ENCODE measurements at places on chromosomes 2 and 18.
A peak's percentile ranks its signal among the peaks of the same experiment; 100 is the strongest.

- no peak for DNase-seq
Observed at GRCh38 chr2:152432206-152432653, 97.3 kb downstream of the FMNL2 start.

GRCh38 chr18:35355140-35355618, 11.0 kb upstream of the ZNF24 start:
- DNase-seq, result peak; percentile 63

GRCh38 chr2:200367155-200367554, 60.7 kb downstream of the SPATS2L start:
- no peak for DNase-seq

GRCh38 chr2:238162846-238163441, 4.2 kb downstream of the ERFE start:
- no peak for DNase-seq

DNA sequence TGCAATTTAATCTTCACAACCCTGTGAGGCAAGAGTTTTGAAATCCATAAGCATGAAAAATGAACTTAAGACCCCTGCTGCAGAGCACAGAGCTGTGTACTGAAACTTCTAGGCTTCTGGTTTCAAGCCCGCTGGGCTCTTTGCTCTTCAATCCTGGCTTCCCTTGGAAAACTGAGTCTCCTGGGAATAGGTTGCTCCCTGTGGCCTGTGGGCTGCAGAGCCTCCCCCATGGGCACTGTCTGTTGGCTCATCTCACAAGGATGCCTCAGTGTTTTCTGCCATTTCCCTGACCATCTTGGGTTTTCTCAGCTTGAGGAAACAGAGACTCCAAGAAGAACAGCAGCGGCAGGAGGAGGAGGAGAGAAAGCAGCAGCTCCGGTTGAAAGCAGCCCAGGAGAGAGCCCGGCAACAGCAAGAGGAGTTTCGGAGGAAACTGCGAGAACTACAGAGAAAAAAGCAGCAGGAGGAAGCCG, 44.5 kb downstream of the SUMO1 start:
- DNase-seq, result no peak

DNA sequence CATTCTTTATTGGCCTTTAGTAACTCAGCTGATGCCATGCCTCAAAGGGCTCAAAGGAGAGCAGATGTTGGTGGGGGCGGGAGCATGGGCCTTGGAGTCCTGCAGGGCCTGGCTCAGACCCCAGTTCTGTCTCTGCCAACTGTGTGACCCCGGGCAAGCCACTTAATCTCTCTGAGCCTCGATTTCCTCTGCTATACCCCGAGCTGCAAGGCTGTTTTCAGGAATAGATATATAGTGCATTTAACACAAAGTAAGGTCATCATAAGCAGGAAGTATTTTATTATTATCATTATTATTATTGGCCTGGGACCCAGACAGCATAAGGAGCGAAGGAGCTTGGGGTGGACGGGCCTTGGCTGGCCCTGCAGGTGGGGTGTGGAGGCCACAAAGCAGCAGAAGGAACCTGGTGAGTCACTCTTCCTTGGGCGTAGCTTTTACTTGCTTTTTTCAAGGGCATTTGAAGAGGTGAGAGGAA, 162.7 kb downstream of the INHBB start:
- no peak for DNase-seq

DNA sequence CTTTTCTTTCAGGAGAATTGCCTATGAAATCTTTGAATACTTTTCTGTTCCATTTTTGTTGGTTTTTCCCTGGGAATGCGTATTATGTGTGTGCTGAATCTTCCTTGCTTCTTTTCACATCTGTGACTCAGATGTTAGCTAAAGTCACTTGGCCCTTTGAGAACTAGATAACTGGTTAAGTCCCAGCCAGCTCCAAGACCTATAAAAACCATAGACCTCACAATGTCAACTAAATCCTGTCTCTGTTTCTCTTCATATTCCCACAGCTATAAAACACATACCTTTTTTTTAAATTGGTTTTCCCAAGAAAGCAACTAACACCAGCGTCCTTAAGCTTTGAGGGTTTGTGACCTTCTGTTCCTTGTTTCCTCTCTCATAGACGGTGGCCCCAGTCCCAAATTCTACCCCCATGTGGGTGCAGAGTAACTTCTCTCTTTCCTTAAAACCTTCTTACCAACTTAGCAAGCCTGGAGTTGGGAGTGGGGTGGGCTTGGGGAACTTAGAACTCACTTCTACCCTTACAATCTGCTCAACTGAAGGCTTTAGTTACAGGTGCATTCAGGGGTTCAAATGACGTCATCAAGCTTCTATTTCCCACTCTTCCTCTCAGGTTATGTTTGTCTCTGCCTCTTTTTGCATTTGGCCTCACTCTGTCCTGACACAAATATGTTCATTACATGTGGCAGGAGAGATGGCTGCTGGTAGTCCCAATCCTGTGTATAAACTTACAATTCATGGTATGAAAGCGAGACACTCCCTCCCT, 58.1 kb upstream of the TGIF1 start:
- no peak for DNase-seq

DNA sequence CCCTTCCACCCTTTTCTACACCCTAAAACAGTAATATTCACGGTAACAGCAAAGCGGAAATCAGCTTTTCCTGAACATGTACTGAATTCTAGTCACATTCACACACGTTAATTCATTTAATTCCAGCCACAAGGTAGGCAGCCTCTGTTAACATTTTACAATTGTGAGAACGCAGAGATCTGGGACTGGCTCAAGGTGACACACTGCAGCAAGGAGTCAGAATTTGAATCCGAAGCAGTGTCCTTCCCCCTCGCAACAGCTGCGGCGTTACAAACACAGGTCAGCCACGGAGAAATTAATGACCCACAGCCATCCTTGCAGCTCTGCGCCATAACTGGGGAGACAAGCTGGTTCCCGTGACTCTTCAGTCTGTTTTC, 818 bp upstream of the SLC20A1 start:
- no peak for DNase-seq

- no peak for DNase-seq
Observed at GRCh38 chr2:223526106-223526505, 76.1 kb downstream of the SCG2 start.

DNA sequence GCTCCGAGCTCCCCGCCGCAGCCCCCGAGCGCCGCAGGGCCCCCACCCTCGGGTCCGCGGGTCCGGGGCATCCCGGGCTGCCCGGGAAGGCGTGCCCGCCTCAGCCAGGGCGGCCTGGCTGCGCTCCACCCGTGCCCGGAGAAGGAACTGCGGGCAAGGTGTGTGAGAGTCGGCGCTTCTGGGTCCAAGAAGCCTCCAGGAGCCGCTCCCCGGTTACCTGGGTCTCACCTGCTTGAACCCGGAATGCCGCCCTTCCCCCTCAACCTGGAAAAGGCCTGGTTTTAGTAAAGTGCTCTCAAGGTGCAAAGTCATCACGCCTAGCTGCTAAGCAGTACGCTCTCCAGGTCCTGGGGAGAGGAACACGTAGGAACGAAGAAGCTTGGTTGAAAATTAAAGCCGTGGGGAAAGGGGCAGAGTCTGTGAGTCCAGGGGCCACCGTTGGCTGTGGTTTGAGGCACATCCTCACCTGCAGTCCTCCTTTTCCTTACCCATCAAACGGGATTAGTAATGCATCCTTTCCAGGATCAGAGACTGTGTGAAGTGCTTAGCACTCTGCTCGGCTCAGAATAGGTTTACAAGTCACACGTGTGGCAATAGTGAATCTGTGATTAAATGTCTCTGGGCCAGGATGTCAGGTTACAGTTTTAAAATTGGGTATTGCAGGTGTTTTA, 1.2 kb downstream of the ASAP2 start:
- no peak for DNase-seq

DNA sequence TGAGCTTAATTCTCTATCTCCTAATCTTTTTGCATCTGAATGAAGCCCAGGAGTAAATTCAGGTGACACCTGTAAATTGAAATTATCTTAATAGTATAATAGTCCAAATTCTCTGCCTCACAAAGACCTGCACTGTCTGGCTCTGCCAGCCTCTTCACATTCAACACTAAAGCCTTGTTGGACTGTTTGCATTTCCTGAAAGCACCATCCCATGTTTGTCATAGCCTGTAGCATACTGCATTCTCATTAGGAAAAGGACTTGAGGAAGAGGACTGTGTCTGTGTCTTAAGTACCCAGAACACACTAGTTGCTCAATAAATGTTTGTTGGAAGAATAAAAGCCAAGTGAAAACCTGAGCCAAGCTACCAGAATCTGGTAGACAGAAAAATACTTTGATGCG, 42.9 kb upstream of the GRHL1 start:
- DNase-seq, result no peak

GRCh38 chr2:118148809-118149208, 60.5 kb downstream of the INSIG2 start:
- no peak for DNase-seq

DNA sequence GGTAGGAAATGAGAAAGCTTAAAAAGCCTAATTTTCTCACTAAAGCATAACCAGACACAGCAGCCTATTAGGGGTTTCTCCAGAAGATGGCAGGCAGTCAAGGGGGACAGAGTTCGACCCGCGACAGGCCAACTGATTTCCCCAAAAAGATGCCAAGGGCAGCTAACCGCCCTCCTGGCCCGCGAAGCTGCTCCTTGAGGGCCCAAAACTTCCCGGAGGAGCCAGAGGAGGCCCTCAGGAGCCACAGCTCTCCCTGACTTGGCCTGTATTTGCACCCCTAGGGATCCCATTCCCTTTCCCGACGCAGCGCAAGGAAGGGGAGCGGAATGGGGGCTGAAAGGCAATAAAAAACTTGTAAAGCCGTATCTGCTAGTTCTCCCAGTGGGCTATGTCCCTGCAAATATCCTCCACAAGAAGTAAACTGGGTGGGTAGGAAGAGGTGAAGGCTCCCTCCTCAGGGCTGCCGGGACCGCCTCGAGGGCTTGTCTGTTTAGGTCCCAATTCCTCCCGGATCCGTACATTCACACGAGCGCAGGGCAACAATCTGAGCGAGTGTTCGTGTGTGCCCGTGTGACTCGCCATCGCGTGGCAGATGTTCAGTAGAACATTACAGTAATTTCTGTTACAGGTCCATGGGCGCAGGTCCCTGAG, 756 bp upstream of the NAGK start:
- DNase-seq, result peak; percentile 13

DNA sequence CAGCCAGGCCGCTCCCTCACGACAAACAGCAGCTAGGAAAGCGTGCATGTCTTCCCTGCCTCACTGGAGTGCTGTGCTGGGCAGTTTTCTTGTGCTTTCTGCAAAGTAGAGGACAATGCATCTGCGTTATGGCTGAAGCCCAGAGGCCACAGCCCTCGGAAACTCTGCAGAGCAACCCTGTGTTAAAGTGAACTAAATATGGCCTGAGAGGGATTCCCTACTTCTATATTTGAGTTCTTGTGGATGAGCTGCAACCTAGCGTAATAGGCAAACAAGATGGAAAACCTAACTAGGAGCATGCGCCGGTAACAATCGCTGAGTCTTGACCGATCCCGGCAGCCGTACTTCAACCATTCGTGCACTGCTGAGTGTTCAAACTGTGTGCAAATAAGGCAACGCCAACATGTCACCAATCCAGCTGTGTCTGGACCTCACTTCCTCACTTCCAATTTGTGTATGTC, 471.9 kb upstream of the HS6ST1 start:
- DNase-seq, result no peak

DNA sequence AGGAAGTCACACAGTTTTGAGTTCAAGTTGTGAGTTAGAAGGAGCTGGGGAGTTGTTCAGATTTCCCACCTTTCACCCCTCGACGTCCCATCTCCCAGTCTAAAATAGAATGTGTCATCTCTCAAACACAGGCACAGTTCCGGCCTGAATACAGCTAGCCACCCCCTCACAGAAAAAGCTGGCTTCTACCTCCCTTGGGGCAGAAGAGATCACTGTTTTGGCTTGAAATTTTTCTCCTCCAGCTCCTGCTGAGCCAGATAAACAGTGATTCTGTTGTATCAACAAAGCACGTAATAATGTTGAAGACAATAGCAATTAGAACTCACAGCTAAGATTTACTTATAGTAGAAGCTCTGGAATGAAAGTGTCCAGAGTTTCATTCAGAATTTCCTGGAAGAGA, 74.7 kb downstream of the KIAA2012 start:
- no peak for DNase-seq

DNA sequence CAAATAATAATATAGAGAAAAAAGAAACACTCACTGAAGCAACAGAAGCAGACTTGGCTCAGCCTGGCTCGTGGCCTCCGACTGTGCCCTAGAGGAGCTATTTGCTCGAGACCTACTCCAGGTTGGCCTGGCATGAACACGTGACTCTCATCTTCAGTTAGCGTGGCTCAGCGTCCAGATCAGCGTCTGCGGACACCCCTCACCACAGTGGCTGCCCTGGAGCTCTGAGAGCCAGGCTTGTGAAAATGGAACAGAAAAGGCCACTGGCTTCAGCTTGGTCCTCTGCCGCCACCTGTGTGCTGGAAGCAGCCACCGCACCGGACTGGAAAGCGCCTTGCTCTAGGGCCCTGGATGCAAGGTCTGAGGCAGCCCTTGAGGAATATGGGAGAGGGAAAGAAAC, 1184.0 kb upstream of the GYPC start:
- DNase-seq, result peak; percentile 59

DNA sequence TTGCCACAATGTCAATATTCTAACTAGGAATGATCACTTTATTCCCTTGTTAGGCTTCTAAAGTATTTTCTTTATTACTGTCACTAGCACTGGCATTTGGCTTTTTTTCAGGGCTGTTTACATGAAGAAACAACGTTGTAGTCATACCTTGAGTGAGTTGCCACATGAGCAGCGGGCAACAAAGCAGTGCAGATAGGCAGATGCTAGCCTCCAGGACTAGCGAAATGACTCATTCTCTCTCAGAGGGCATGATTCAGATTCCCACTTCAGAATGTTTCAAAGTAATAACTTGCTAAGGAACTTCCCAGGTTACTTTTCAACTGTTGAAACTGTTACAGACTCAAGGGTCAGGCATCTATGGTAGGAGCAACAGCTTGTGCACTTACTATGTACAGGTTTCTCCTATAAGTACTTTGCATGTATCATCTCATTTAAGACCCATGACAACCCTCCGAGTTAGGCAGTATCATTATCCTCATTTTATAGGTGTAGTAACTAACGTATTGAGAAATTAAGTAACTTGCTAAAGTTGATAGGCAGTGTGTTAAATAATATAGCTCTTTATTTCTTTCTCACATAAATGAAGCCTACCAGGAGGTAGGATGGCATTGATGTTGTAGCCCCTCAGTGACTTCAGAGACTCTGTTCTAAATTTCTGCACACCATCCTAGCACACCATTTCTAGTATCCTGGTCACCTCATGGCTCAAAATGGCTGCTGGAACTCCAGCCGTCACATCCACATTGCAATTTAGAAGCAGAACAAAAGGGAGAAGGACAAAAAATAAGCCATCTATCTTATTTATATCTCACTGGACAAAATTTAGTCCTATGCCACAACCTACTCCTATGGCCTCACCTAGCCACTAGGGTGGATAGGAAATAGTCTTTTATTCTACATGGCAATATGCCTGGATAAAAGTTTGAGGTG, 83.3 kb downstream of the ICOS start:
- no peak for DNase-seq
